ENCODE measurements at places on chromosomes 16 and 17.

GRCh38 chr17:77216486-77216885 is 75.7 kb downstream of the SEC14L1 start:
- no peak for DNase-seq

DNA sequence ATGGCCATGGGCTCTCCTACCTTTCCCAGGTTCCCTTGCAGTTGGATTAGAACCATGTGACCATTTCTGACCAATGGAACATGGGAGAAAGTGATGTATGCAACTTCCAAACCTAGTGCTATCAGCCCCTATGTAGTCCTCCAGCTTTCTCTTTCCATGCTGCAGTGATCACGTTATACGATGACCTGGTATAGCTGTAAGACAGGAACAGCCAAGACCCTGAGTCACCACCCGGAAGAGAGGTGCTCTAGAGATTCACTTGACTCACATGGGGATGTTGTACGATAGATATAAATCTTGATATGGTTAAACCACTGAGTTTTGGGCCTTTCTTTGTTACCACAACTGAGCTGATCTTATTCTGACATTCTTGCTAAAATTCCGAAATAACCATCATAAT is 65.1 kb downstream of the NOG start:
- no peak for DNase-seq

GRCh38 chr17:81380666-81381518 is 14.4 kb upstream of the BAHCC1 start:
- DNase-seq = no peak

- DNase-seq = no peak
Measured at GRCh38 chr17:11997972-11998233, 628 bp upstream of the ZNF18 start.

GRCh38 chr17:35773679-35774425 is 13.2 kb downstream of the C17orf50 start:
- DNase-seq = no peak

GRCh38 chr16:53457670-53458069 is 23.4 kb downstream of the RBL2 start:
- no peak for DNase-seq

DNA sequence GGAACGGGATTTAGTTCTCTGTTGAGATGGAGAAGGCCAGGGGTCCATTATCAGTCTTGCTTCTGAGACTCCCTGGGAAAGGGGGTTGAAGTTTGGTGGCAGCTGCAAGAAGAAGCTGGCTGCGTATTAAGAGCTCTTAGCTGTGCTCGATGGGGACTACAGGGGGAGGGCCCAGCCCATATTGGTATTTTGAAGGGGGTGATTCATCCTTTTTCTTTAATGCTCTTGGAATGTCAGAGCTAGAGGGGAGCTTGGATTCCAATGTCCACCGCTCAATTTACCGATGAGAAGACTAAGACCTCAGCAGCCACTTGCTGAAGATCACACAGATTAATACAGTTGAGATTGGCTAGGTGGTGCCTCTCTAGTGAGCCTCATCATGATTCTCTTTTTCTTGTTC is 5.0 kb downstream of the NOG start:
- no peak for DNase-seq

- no peak for DNase-seq
Measured at GRCh38 chr17:63960430-63960829, 12.3 kb downstream of the SCN4A start.

DNA sequence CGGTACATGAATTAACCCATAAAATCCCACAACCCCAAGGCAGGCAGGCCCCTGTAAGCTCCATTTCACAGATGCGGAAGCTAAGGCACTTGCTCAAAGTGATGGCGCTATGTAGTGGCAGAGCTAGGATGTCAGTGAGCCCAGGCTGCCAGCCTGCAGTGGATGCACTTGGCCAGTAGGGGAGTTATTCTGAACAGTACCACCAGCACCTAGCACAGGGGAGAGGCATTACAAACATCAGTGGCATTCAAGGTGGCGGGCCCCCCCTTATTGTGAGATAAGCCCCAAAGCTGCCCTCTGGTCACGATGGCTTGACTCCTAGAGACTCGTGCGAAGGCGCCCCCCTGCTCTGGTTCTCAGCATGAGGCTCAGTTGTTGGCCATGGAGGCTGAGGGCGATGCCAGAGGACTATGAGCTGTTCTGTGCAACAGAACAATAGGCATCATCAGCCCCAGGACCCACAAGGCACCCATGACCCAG is 33.8 kb downstream of the GTF3C1 start:
- DNase-seq = no peak

DNA sequence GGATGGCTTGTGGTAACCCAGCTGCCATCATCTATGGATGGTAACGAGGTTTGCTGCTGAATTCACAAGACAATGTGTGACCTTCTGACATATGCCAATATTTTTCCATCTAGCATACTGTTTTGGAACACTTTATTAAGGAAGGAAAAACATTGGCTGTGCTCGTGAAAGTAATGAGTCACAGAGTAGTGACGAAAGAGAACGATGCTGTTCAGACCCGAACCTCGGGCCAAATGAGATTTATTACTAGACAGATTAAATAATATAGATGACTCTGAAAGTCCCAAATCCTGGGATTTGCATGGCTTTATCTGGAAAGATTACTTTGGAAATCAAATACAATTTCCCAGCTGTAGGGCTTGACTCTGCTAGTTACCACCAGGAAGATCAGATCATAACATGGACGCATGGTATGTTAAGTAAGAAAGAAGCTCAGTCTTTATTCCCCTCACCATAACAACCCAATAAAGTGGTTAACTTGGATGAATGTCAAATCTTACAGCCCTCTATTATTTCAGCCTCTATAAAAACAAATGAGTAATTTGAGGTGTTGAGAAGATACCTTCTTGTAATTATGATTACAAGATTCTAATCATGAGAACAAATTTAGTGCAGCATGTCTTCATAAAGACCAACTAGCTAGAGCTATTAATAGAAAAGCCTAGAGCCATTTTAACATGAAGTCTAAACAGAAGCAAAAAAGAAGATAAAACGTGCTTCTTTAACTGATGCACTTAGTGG is 32.6 kb downstream of the ERN1 start:
- DNase-seq = no peak

- DNase-seq = no peak
Measured at GRCh38 chr17:81164371-81165245, 699 bp upstream of the PVALEF start.

GRCh38 chr16:2147981-2148671 is at the start of gene RAB26:
TSS of gene RAB26 (plus strand) at chr16:2148625. CDS start at chr16:2148784, 159 bp downstream.
- DNase-seq = peak; percentile 23
